ENCODE measurements at places on chromosomes 6 and 20.

DNA sequence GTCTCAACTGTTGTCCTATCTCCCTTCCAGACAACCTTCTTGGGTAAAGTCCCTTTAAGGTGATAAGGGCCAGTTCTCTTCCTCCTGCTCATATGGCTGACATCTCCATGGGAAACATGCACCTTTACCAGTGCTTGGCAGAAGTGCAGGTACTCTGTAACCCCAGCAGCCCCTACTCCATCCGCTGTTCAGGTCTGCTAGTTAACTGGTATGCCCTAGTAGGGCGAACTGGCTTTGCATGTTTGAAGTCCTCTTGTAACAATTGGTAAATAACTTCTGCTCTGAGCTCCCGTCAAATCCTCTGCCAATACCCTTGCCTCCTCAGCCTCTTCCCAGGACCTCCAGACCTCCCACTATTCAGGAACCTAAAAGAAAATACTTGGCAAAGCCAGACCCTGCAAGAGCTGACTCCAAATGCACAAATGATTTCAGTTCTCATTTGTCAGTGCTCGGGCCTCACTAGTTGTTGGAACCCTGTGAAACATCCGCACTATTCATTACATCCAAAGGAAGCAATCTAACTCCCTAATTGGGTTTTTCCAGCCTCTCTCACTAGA lies 703.7 kb downstream of the MAFB start:
- no peak for DNase-seq

DNA sequence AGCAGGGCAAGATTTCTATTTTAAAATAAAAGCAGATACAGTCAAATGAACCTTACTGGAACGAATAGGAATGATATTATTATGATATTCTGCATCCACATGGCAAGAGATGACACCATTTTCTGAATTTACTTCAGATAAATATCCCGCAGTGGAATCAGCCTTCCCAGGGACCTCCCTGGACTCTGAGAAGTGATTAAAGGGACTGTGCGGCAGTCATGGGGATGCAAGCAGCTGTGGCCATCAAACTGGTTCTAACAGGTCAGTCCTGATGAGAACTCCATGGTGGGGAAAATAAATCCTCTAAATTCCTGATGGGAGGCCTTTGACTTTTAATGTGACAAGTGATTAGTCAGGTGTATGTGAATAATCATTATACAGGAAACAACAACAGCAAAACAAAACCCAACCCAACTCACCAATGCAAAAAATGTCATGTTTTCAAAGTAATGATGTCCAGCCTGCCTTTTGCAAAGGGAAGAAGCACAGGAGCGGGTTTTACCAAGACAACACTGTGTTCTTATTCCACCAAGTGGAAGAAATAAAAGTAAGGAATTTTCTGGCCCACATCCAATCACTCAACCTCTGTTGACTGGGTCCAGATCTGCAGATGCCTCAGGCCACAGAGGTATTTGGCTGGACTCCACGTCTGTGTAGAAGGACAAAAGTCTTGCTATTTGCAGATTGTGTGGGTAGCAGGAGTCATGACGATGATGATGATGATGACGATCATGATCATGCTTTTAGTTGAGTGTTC lies 61.9 kb upstream of the CITED2 start:
- DNase-seq, result no peak

GRCh38 chr6:44309092-44309491 lies 4.1 kb downstream of the AARS2 start:
- DNase-seq, result no peak

DNA sequence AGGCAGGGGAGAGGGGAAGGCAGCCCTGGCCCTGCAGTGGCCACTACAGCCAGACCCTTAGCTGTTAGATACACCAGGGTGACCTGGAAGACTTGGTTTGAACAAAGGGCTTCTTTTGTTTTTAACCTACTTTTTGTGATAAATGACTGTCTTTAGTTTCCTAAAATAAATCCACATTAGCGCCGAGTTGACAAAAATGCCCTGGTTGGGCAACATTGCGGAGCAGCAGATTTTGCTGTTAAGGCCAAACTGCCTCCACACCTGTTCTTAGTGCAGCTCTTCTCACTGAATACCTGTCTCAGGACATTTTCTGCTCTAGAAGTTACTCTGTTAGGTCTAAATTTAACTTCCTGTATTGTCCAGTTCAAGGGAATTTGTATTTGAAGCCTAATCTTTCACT lies 42.7 kb downstream of the FAM50B start:
- no peak for DNase-seq

DNA sequence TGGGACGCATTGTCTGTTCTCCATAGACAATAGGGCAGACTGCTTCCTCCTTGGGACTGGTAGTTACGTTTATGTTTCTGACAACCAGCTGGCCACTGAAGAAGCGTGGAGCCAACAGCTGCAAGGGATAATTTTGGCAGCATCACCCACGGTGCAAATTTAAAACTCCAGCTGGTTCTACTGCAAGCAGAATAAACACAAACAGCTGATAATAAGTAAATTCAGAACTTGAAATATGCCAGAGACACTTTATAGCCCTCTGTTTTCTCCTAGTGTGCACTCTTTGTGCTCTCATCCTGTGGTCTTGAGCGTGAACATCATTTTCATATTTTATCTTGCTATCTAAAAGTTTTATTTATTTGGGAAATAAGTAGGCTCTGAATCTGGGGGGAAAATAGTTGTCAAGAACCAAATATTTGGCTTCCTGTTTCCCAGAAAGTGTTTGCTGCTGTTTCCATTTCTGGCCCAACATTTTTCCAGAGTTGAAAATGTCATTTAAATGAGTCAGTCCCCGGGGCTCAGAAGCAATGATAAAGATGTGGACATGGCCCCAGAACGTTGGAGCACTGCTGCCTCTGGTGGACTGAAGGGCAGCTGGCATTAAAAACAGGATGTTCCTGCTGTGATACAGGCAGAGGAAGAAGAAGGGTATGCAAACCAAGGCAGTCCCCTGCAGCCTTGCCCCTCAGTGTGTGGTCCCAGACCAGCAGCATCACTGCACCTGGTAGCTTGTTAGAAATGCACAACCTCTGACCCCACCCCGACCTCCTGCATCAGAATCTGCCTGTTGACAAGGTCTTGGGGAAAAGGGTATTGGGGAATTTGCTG lies 12.5 kb upstream of the THBD start:
- DNase-seq, result peak; percentile 87

DNA sequence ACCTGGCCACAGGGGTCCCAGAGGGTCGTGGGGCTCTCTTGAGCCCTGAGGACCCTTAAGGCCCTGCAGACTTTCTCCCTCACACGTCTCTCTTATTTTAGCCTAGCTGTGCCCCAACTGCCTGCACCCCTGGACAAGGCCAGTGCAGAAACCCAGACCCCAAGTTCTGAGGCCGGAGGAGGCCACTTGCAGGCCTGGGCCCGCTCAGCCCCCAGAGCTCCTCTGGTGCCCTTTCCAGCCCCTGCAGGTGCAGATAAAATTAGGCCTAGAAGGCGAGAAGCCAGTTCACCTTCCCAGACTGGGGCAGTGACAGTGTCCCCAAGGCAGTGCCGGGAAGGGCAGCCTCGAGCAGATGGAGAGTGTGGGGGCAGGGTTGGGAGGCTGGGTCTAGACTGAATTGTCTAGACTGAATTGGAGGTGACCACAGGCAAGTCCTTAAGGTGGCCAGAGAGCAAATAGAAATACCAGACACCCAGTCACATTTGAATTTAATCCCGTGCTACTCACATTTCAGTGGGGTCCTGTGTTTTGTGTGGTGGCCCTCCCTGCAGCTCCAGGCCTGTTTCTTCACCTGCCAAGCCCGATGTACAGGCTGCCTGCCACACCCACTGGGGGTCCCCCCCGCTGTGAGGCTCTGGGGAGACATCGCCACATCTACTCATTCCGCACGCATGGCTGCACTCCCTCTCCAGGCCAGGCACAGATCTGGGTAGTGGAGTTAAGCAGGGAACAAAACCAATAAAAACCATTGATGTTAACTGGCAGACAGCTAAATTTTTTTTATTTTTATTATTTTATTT lies 8.6 kb upstream of the IP6K3 start:
- no peak for DNase-seq

GRCh38 chr20:52082612-52083011 lies 109.0 kb downstream of the ZFP64 start:
- DNase-seq, result no peak

- no peak for DNase-seq
Measured at GRCh38 chr20:52346797-52347196, 155.2 kb upstream of the ZFP64 start.

GRCh38 chr6:6964675-6965074 lies 143.1 kb upstream of the RREB1 start:
- DNase-seq, result no peak

- DNase-seq, result no peak
Measured at GRCh38 chr6:36187446-36187845, 9.1 kb upstream of the BRPF3 start.

DNA sequence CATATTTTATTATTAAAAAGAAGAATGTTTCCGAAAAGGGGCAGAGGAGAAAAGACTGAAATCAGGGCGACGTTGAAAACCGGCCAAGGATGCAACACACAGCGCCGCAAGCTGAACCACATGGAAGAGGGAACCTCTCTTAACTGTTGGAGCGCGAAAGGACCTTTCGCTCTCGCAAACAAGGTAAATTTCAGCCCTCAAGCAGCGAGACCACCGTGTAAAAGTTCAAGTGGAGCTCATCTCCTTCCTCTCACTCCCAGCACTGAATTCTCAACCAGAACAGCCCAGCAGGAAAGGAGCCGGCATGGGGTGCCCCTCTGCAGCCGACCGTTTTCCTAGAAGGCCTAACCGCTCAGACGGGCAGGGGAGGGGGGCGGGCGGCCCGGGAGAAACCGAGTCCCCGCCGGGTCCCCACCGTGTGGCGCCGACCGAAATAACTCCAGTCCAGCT lies 621 bp downstream of the GPR63 start:
- no peak for DNase-seq

- DNase-seq, result no peak
Measured at GRCh38 chr6:100176951-100177710, 183.1 kb upstream of the MCHR2 start.

- DNase-seq, result no peak
Measured at GRCh38 chr6:122719176-122719575, 60.3 kb upstream of the FABP7 start.

DNA sequence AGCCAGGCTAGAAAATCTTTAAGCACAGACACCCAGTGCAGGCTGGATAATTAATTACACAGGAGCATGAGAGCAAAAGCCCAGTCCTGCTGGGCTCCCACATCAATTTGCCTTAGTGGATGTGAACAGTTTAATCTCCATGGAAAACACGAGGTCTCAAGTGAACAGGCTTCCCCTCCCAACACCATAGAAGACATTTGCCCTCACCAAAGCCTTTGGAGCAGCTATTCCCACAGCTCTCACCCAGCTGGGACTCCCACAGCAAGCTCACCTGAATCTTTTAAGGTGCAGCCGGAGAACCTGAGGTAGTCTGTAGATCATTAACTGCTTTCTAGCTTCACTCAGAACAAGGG lies 12.0 kb downstream of the TOMM6 start:
- DNase-seq, result no peak

- DNase-seq, result no peak
Measured at GRCh38 chr20:12203981-12204380, 286.3 kb downstream of the BTBD3 start.

DNA sequence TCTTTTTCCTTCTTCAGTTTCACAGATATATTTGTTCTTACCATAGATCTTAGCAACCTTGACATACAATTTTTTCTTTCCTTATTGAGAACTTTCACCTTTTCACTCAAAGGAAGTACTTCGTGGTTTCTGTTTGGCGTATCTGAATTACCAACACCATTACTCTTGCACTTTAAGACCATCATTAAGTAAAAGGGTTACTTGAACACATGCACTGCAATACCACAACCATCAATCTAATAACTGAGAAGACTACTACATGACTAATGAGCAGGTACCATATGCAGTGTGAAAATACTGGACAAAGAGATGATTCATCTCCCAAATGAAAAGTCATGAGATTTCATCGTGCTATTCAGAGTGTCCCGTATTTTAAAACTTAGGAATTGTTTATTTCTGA lies 21.7 kb upstream of the SENP6 start:
- no peak for DNase-seq

- DNase-seq, result no peak
Measured at GRCh38 chr6:48068278-48069251, 42.4 kb downstream of the PTCHD4 start.

DNA sequence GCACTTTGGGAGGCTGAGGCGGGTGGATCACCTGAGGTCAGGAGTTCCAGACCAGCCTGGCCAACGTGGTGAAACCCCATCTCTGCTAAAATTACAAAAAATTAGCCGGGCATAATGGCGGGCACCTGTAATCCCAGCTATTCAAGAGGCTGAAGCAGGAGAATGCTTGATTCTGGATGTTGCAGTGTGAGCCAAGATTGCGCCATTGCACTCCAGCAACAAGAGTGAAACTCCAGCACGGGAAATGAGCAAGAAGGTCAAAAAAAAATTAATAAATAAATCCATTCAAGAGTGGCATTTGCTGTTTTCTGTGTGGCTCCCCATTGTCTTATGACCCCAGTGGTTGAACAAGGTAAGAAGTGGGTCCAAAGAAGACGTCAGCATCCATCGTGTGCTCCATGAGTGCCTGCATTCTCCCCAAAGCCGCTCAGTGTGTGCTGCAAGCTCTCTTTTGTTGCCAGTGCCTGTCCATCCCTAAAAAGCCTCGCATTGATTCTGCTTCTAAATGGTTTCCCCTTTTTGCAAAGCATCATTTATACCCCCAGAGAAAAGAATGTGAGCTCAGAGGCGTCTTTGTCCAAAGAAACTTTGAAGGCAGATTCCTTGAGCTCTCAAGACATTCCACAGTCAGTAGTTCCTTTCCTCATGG lies 38.8 kb upstream of the MAP3K4 start:
- no peak for DNase-seq

DNA sequence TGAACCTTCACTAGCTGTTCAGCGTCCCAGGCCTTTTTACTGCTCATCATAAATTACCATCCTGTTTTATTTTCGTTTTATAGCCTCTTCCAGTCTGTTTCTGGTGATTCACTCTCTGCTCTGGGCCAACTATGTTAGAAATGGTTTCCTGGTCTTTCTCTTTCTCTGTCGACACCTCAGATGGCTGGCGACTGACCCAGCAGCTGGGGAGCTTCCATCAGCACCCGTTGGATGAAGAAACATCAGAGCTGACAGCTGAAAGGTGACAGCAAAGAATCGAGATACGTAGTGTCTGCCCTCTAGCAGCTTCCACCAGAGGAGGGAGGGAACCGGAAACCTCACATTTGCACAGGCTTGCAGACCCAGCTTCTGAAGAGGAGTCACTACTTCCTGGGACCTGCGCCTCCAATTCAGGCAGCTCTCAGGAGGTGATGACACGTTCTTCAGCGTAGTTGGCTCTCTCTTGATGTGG lies 82.9 kb upstream of the MLN start:
- no peak for DNase-seq

- no peak for DNase-seq
Measured at GRCh38 chr20:41424546-41424945, 57.9 kb upstream of the EMILIN3 start.

Measured in amniotic stem cell (primary cell).